Frontal cortex (tissue), 4 donors: ENCODE measurements at places on chromosomes 13 and 19.

DNA sequence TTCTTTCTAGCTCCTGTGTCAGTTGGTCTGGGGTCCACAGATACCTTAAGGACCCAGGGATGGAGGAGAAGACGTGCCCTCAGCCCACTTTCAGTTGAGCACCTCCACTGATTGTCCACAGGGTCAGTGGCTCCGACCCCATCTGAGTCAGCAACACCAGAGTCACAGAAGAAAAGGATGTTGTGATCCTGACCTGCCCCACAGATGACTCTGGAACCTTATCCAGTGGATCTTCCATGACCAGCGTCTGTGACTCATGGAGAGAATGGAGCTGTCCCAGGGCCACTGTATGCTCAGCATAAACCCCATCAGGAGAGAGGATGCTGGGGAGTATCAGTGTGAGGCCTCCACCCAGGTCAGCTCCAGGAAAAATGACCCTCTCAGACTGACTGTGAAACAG lies 22.0 kb downstream of the CEACAM4 start:
- no peak for DNase-seq

GRCh38 chr19:17951990-17952976 lies 14.6 kb upstream of the KCNN1 start:
- peak; percentile 38 for DNase-seq

DNA sequence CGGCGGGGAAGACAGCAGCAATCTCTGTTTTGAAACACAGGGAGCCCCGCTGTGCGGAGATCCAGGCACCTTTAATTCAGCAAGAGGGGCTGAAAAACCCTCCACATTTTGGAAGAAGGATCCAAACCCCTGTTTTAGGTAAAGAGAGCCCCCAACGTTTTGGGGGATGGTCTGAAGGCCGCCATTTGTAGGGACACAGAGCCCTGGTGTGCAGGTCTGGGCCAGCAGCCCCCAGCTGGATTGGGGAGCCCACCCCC lies 3.5 kb upstream of the HOOK2 start:
- no peak for DNase-seq

GRCh38 chr19:45767881-45768654 lies 984 bp downstream of the SIX5 start:
- DNase-seq: no peak

GRCh38 chr13:103229674-103230073 lies 163.5 kb upstream of the SLC10A2 start:
- no peak for DNase-seq

- no peak for DNase-seq
Measured at GRCh38 chr13:101949681-101950080, 452.2 kb downstream of the FGF14 start.

- DNase-seq: no peak
Measured at GRCh38 chr19:16193466-16193865, 4.2 kb upstream of the AP1M1 start.

GRCh38 chr19:11279505-11280236 lies 16.3 kb upstream of the TSPAN16 start:
- DNase-seq: no peak

DNA sequence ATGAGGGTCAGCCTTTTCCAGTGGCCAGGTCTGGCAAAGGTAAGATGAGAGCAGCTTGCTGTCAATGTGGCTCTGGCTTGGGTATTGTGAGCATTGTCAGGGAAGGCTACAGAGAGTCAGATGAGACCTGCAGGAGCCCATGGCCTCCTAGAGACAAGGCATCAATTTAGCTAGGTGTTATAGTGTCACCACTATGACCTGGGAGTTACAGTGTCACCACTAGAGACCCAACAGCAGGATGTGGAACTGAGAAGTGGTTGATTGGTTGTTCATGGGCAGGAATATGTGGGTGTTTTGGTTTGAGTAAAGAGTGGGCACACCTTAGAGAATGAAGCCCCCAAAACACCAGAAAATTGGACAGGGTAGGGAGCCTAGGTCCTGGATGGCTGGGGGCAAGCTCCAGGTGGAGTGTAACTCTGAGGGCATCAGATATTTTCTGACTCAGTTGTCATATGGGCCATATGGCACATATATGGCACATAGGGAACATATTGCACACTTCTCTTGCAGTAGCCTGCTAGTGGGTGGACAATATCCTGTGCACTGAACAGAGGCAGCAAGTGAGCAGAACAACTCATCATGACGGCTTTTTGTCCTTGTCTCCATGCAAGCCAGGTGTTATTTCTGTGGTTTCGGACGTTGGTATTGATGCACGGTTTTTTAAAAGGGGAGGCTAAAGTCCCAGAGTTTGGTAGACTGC lies 46.3 kb upstream of the CEACAM21 start:
- no peak for DNase-seq

DNA sequence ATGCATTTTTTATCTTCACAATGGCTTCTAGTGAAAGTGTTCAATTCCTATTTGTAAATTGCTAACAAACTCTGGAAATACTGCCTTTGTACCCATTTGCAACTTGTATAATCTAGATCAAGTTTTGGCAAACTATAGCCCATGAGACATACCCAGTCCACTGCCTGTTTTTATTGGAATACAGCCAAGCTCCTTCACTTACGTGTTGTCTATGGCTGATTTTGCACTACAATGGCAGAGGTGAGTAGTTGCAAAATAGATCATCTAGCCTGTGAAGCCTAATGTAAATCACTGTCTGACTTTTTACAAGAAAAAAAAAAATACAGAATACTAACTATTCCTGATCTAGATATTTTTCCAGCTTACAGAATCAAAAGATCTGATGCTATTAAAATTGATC lies 37.1 kb downstream of the DZIP1 start:
- DNase-seq: no peak

DNA sequence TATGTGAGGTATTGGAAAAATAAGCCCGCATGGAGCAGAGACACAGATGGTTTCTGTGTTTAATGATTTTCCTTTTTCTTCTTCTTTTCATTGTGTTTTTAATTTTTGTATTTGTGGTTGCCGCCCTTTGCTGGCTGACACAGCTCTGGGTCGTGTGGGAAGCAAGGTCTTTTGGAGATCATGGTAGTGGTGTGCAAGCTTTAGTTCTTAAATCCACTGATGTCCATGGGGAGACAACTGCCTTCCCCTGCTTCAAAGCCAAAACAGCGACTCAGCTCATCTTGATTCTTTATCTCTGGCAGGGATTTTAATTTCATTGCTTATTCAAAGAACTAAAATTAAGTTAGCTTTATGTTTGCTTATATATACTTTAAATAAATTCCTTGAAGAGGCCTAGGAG lies 711.3 kb upstream of the SGCG start:
- DNase-seq: no peak
